Stimulated activated CD4-positive, alpha-beta T cell treated with anti-CD3 and anti-CD28 coated beads, Interleukin-12 subunit alpha, Interleukin-12 subunit beta, amount 100 ng/mL, for 4 hours (primary cell): ENCODE measurements at places on chromosomes 4 and X.

GRCh38 chrX:30895370-30895769 lies 6.3 kb upstream of the TAB3 start:
- no peak for DNase-seq

DNA sequence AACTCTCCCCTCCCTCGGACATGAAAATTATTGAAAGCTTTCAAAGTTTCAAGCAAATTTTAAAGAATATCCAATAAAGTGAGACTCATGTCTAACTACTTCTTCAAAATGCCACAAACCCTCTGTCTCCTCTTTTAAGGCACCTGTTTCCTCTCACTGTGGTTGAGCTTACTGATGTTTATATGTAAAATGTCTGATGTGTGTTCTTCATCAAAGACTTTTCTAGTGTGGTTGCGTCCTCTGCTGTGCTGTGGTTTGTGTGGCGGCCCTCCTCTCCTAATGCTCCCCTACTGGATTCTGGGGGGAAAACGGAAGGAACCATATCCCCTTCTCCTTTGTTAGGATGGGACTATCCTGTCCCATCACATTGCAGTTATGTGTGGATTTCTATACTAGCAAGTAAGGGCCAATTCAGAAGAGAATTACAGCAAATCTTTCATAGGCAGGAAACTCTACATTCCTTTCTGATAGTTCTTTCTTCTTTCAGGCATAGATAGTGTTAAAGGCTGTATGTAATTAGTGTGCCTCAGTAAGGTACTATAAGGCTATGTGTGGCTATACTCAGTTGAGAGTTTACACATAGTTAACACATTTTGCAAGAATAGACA lies 221.0 kb upstream of the GPRIN3 start:
- no peak for DNase-seq

DNA sequence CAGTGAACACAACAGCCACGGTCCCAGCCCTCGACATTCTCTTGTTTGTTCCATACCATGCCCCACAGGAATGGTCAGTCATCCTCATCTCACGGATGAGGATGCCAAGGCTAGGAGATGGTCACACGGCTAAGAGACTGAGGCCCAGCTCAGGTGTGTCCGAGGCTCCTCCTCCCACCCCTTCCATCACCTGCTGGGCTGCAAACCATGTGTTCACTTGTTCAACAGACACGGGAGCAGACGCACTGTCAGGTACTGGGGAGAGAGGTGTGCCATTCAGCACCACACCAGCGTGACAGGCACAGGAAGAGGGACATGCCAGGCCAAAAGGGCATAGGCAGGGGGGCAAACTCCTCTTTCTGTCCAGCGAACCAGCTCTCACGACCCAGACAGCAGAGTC lies 45.9 kb downstream of the ABLIM2 start:
- DNase-seq = no peak

DNA sequence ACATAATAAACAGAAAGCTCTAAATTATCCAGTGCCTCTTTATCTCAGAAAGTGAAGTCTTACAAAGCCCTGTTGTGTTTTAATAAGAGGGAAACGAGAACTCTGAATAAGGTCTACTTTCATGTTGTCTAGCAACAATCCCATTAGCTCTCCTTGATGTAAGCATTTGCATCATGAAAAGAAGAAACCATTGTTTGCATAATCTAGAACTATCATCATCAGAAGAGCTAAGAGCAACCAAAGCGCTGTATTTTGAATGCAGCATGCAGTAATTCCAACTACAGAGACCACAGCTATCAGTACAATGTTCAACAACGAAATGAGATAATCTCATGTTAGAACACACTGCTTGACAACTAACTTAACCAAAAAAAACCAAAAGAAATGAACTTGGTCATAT lies 257.1 kb downstream of the CAMK2D start:
- no peak for DNase-seq

DNA sequence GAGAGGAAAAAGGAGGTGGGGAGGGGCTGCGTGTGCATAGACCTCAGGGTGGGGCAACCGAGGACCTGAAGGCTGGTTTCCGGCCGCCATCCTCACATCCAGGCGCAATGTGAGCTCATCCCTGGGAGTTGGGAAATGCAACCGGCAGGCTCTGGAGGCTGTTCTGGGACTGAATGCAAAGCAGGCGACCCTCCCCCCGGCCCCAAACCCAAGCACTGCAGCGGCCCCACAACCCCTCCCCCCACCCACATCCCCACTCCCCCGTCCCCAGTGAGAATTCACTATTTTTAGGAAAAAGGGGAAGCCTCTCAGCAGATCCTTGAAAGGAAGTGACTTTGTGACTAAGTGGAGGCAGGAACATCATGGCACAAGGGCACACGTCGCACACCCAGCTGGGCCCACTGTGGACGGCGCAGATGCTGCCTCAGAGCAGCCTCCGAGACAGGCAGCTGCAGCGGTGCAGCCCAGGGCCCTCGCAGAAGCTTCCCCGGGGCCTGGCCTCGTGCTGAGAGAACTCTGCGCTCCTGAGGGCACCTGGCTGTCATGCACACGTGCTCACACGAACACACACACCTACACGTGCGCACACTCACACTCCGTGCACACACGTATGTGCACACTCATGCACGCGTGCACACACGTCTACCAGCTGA lies 1.3 kb upstream of the PDE6B start:
- DNase-seq = no peak

GRCh38 chrX:41265615-41266014 lies 68.3 kb upstream of the DDX3X start:
- DNase-seq = peak; percentile 36

GRCh38 chrX:49300703-49301102 lies 2.7 kb upstream of the GAGE10 start:
- no peak for DNase-seq

- no peak for DNase-seq
Observed at GRCh38 chr4:161813889-161814288, 349.9 kb downstream of the FSTL5 start.

- DNase-seq = no peak
Observed at GRCh38 chr4:15385928-15386327, 41.9 kb upstream of the C1QTNF7 start.

- no peak for DNase-seq
Observed at GRCh38 chr4:114383067-114383466, 215.5 kb upstream of the UGT8 start.

DNA sequence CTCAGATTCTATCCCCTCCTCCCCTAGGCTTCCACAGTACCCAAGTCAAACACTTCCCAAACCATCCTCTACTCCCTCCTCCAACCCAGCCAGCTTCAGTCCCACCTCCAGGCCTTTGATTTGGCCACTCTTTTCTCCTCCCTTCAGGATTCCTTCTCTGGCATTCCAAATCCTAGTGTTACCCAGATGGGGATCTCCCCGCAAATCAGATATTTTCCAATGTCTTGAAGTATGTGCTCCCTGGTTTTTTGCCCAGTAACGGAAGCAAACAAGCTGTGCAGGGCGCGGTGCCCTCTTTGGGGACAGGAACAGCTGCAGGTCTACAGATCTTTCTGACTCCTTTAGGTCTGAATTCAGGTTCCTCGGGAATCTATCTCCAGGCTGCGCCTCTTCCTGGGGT lies 2.2 kb upstream of the SYN1 start:
- DNase-seq = no peak

DNA sequence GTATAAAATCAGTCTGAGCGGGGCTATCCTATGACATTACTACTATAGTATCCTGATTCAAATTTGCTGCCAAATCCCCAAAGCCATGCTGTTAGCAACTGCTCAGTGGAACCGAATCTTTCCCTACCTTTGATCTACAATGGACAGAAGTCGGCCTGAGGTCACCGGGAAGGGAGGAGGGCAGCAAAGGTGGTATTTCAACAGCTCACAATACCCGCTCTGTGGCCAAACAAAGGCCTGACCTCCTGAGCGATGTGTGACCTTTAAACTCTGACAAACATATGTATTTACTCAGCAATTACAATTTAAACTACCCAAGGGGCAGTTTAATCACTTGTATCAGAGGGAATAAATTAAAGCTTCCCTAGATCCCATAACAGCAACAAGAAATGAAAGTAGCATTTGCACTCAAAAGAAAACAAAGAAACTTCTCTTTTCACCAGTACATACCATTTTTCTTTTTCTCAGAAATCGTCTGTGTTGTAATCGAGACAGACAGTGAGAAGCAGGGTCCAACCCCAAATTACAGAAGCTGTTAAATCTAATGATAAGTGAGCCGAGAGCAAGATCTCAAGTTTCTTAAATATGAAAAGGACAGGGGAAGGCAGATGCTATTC lies 11.6 kb upstream of the TMEM128 start:
- no peak for DNase-seq

DNA sequence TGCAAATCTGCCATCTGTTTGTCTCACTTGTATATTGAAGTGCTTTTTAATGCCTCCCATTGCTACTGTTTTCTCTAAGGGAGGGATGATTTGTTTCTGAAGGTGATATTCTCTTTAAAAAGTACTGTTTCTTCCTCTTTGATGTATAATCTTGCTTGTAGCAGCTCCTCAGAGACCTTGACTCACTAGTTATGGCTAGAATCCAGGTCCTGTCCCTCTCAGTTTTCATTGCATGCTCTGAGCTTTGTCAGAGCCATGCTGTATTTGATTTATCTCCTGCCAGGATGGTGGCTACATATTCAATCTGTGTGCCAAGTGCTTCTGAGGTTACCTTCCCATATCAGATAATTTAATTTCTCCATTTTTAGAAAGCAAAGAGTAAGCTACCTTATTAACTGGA lies 56.0 kb downstream of the GLUD2 start:
- DNase-seq = no peak

DNA sequence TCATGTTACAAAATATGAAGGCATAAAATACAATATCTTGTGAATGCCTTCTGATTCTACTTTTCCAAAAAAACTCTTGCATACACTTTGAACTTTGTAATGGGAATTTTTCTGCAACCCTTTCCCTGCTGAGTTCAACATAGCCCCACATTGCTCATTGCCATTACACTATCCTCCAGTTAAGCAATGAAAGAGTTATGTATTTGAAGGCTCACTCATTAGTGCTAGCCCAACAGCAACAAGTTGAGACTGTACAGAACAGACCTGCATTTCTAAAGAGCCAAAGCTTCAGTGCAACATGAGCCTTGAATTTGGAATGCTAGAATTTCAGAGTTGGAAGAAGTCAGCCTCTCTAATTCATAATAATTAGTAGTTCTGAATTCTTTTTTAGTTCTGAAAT lies 44.4 kb upstream of the STAG2 start:
- DNase-seq = no peak

GRCh38 chr4:147447786-147448185 lies 33.1 kb upstream of the EDNRA start:
- DNase-seq = no peak

DNA sequence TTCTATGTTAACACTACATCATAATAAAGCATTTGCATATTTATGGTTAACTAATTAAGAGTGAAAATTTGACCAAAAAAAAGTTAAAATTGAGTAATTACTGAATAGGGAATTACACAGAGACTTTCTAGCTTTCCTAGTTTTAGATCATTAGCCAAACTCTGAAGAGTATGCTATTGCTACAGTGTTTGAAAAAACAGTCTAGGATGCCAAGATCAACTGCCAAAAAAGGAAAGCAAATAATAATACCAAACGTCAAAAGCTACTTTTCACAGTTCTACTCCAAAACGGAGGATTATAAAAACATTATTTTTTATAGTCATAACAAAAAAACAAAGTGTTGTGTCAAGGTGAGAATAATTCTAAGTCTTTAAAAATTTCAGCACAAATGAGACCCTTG lies 359.8 kb upstream of the CTSO start:
- DNase-seq = no peak

- no peak for DNase-seq
Observed at GRCh38 chr4:182179105-182179504, 64.1 kb upstream of the TENM3 start.

- no peak for DNase-seq
Observed at GRCh38 chrX:67545036-67545821, 1.4 kb downstream of the AR start.

DNA sequence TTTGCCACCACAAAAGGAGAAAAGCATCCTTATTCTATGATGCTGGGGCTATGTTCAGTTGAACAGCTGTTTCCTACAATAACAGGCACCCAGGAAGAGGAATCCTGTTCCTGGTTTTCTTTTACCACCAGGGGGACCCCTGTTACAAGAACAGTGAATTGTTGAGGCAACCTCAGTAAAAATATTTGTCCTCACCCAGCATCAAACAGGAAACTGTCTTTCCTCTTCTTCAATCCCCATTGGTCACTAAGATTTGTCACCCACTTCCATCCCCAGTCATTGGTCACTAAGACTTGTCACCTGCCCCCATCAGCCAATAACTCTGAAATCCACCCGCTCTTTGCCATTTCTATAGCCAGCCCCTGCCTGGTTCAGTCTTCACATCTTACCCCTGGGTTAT lies 143.5 kb upstream of the GALNT7 start:
- DNase-seq = no peak

GRCh38 chrX:77900688-77901087 lies 1.4 kb downstream of the COX7B start:
- no peak for DNase-seq

DNA sequence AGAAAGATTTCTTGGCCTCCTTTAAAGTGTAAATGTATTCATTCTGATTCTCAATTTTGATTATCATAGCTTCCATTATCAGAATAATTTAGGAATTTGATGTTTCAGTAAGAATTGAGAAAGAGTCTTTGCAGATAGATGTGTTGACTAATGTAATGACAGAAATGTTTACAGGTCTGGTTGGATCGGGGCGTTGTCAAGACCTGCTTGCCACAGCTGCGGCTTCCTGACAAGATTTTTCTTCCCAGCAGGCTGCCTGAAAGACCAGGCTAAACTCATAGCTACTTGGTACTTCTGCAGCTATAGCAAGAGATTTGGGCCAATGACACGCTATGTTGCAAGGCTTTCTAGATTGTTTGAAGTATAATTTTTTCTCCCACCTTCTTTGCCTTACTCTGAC lies 91.5 kb upstream of the ANKRD50 start:
- no peak for DNase-seq

GRCh38 chr4:85029453-85029852 lies 63.0 kb upstream of the WDFY3 start:
- no peak for DNase-seq

GRCh38 chr4:16106956-16107355 lies 23.1 kb upstream of the PROM1 start:
- no peak for DNase-seq

- DNase-seq = no peak
Observed at GRCh38 chr4:145840162-145840768, 98.4 kb downstream of the ZNF827 start.

- DNase-seq = no peak
Observed at GRCh38 chr4:114017120-114017917, 37.9 kb upstream of the ARSJ start.

- DNase-seq = peak; percentile 18
Observed at GRCh38 chr4:122458625-122459024, 2.1 kb upstream of the IL2 start.

GRCh38 chrX:5586726-5587125 lies 641.9 kb downstream of the NLGN4X start:
- DNase-seq = no peak
